Prostate gland (tissue), 2 donors: ENCODE measurements at places on chromosomes 3 and 15. TPM values are rescaled to one million over a fixed set of nuclear protein-coding genes. Genes with fewer than 3 reads are reported as not detected.

Gene CSK
- total RNA-seq: 45.3 TPM

Gene PRSS50
- total RNA-seq: 0.80 TPM

Gene CCDC191
- 4.6 TPM for total RNA-seq

Gene LRRC31
- total RNA-seq: 0.91 TPM

Gene SLC2A2
- not detected for total RNA-seq

Gene MKRN3
- not detected for total RNA-seq

Gene AGBL1
- 0.91 TPM for total RNA-seq

Gene TMEM266
- total RNA-seq: 6.0 TPM

Gene SNX22
- total RNA-seq: 12.2 TPM

Gene CAMK1
- total RNA-seq: 167 TPM

Gene CCDC33
- total RNA-seq: not detected

Gene PSMA4
- total RNA-seq: 62.8 TPM

Gene RASGRF1
- total RNA-seq: 0.09 TPM

Gene PLSCR5
- not detected for total RNA-seq

Gene QTRT2
- total RNA-seq: 11.7 TPM

Gene CFAP100
- total RNA-seq: not detected

Gene CADPS
- total RNA-seq: 7.7 TPM

Gene ZNF80
- total RNA-seq: 0.62 TPM

Gene XCR1
- total RNA-seq: not detected

Gene KNL1
- total RNA-seq: 18.7 TPM

Gene GOLGA6B
- total RNA-seq: not detected

Gene ALCAM
- total RNA-seq: 32.2 TPM

Gene RHOV
- 5.9 TPM for total RNA-seq

Gene CCR9
- total RNA-seq: not detected

Gene MCTP2
- total RNA-seq: 46.3 TPM

Gene GATM
- total RNA-seq: 12.9 TPM

Gene ZPLD1
- total RNA-seq: not detected

Gene AP3B2
- total RNA-seq: 5.4 TPM

Gene TGM5
- total RNA-seq: 11.3 TPM

Gene TATDN2
- 25.4 TPM for total RNA-seq

Gene GRK7
- 0.17 TPM for total RNA-seq

Gene CYFIP1
- total RNA-seq: 97.1 TPM

Gene PLA2G4F
- 36.9 TPM for total RNA-seq

Gene IP6K2
- total RNA-seq: 165 TPM

Gene ARL14
- not detected for total RNA-seq

Gene GOLGA8R
- 3.4 TPM for total RNA-seq

Gene LIPC
- total RNA-seq: not detected

Gene CRYGS
- total RNA-seq: 1.1 TPM

Gene LMCD1
- total RNA-seq: 144 TPM

Gene SPSB4
- total RNA-seq: 1.0 TPM

Gene LCTL
- total RNA-seq: not detected

Gene CASR
- 1.2 TPM for total RNA-seq

Gene DPPA2
- total RNA-seq: not detected

Gene RETNLB
- not detected for total RNA-seq

Gene ZBTB20
- 189 TPM for total RNA-seq

Gene COX17
- 29.5 TPM for total RNA-seq

Gene CACNA2D2
- 9.1 TPM for total RNA-seq

Gene TEX55
- 6.6 TPM for total RNA-seq

Gene APOD
- total RNA-seq: 52.4 TPM

Gene PLCD1
- total RNA-seq: 176 TPM

Gene STAB1
- 21.8 TPM for total RNA-seq

Gene CYP8B1
- not detected for total RNA-seq

Gene IMPG2
- total RNA-seq: 0.28 TPM

Gene NRROS
- total RNA-seq: 5.5 TPM

Gene CLDN18
- total RNA-seq: not detected

Gene REC114
- total RNA-seq: not detected

Gene TYRO3
- 5.2 TPM for total RNA-seq
